ENCODE measurements at places on chromosomes 7 and 10. TPM values are rescaled to one million over a fixed set of nuclear protein-coding genes. Genes with fewer than 3 reads are reported as not detected.

The PHKG1 gene
- total RNA-seq = 1.4 TPM

GRCh38 chr7:6128205-6128604 lies 97.0 kb downstream of the ANKRD61 start:
- no peak for DNase-seq

DNA sequence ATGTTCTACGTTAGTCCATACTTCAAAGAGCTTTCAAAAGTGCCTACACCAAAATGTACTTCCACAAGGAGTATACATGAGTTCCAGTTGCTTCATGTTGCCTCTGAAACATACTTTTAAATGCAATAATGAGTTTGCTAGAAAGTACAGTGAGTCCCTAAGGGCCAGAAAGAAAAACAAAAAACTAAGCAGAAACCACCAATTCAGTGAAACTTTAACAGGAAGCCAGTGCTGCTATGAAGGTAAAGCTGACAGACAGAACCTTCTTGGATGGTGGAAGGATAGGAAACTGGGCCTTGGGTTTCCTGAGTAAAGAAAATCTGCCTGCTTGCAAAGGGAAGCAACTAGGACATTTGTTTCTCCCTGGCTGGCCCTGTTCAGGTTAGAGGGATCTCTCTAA lies 104.2 kb downstream of the CTTNBP2 start:
- DNase-seq = no peak

DNA sequence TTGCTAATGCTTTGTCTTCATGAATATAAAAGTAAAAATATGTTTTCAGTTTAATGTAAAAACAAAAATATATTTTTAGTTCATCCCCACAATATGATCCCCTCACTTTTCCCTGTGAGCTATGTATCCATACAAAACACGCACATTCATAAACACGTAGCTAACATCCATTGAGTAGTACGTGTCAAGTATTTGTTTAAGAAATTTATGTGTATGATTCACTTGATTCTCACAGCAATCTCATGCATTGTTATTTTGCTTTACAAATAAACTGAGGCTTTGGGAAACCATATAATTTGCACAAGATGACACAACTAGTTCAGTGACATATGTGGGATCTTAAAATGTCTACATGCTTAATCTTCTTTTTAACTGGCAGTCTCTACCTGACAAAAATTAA lies 329.6 kb upstream of the SEMA3C start:
- no peak for DNase-seq

The SHTN1 gene
- 0.35 TPM for total RNA-seq

DNA sequence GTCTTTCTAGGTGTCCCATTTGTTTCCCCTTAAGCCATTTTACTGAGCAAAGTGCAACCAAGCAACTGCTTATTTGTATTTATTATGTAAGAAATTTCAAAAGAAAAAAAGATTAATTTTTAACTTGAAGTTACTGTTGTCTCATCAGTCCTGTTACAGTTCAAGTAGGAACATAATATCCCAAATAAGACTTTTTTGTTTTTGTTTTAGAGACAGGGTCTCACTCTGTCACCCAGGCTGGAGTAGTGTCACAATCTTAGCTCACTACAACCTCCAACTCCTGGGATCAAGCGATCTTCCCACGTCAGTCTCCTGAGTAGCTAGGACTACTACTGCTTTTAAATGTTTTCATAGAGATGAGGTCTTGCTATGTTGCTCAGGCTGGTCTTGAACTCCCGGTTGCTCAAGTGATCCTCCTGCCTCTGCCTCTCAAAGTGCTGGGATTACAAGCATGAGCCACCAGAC lies 101.9 kb downstream of the MICU1 start:
- no peak for DNase-seq

DNA sequence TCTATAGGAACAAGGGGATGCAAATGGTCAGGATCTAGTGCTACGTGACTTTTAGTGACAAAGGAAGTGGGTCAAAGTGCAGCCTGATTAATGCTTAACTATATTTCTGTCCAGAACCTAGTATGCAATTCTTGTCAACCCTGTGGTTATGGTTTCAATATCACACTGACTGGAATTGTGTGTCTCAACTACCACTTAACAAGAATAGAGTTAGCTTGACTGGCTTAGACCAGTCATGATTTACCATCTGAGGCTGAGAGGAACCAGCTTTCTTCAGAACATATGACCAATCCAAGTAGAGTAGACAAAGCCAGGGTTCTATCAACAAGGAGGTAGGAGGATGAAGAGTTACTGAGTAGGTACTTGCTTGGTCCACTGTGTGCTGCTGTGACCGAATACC lies 54.4 kb downstream of the MYPN start:
- DNase-seq = no peak

The GALNT17 gene
- not detected for total RNA-seq

All from activated T-cell treated with anti-CD3 and anti-CD28 coated beads, Interleukin-2, amount 50 U/mL, for 4 hours (primary cell).